ENCODE measurements at places on chromosomes 4 and X. TPM values are rescaled to one million over a fixed set of nuclear protein-coding genes. Genes with fewer than 3 reads are reported as not detected.

DNA sequence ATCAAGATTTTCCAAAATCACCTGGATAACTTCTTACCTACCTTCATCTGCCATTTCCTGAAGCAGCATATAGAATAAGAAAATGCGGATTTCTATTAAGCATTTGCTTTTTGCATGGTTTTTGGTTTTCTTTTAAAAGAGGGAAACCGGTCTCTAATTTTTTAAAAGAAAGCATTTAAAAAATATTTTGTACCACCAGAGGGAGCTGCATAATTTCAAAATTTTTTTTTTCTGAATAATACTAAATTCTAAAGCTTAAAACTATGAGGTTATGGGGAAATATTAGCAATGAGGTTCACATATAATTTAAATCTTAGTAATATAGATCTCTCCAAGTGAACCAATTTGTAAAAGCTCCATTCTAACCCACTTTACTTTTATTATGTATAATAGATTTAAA is 137.7 kb upstream of the TENT5D start:
- DNase-seq = no peak
- H3K36me3 ChIP-seq = no peaks in the 10 kb centered on the region
- H3K27ac ChIP-seq = no peak overlapping the region
- H3K27me3 ChIP-seq = no peaks in the 10 kb centered on the region

DNA sequence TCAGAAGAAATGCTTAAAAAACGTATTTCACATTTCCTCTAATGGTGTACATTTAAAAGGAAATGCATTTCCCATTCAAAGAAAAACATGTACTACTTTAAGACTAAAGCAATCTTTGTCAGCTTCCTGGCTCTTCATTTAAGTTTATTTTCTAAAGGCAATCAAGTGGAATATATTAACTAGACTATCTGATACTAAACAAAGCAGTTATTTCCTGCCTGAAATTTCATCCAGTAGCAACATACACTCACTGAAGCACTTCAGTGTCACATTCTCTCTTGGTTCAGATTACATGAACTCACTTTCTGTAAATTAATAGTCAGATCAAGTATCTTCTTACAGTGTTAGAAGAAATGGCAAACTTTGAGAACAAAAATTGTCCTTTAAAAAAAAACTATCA is 42.5 kb downstream of the LRBA start:
- H3K27ac ChIP-seq = no peak overlapping the region
- H3K4me1 ChIP-seq = no peaks in the 10 kb centered on the region
- H3K4me3 ChIP-seq = no peak overlapping the region
- H3K27me3 ChIP-seq = no peaks in the 10 kb centered on the region

- no peak for DNase-seq
- no peaks in the 10 kb centered on the region for H3K4me1 ChIP-seq
- H3K36me3 ChIP-seq = no peaks in the 10 kb centered on the region
- no peaks in the 10 kb centered on the region for H3K27me3 ChIP-seq
- no peak overlapping the region for H3K27ac ChIP-seq
Measured at GRCh38 chr4:48184882-48185281, 50.8 kb upstream of the TXK start.

DNA sequence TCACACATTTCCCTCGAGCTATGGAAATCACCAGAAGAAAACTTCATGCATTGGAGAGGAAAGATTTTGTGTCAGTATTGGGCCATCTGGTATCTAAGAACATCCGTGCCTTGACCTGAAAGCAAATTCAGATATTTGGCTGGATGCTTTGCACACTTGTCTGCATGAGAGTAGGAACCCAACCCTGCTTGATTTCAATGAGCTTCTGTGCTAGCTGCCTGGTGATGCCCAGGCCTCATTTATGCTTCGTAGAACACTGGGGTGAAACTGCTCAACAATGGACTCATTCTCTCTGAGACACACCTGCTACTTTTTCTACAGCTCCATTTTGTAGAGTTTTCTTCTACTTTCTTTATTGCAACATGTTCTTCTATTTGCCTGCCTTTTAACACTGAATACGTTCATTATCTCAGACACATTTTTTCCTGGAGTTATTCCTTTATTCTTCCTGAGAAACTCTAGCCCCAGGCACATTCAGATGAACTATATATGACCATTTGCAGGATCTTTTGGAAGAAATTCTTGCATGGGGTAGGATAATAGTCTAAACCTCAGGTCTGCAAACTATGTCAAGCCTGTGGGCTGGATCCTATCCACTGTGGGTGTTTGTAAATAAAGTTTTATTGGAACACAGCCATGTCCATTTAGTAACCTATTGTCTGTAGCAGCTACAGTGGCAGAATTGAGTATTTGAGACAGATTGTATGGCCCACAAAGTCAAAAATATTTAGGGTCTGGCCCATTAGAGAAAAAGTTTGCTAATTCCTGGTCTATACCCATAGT is 83.8 kb upstream of the CLCN4 start:
- H3K36me3 ChIP-seq = no peaks in the 10 kb centered on the region
- H3K4me3 ChIP-seq = no peak overlapping the region
- DNase-seq = no peak
- no peaks in the 10 kb centered on the region for H3K27me3 ChIP-seq
- H3K4me1 ChIP-seq = no peaks in the 10 kb centered on the region

DNA sequence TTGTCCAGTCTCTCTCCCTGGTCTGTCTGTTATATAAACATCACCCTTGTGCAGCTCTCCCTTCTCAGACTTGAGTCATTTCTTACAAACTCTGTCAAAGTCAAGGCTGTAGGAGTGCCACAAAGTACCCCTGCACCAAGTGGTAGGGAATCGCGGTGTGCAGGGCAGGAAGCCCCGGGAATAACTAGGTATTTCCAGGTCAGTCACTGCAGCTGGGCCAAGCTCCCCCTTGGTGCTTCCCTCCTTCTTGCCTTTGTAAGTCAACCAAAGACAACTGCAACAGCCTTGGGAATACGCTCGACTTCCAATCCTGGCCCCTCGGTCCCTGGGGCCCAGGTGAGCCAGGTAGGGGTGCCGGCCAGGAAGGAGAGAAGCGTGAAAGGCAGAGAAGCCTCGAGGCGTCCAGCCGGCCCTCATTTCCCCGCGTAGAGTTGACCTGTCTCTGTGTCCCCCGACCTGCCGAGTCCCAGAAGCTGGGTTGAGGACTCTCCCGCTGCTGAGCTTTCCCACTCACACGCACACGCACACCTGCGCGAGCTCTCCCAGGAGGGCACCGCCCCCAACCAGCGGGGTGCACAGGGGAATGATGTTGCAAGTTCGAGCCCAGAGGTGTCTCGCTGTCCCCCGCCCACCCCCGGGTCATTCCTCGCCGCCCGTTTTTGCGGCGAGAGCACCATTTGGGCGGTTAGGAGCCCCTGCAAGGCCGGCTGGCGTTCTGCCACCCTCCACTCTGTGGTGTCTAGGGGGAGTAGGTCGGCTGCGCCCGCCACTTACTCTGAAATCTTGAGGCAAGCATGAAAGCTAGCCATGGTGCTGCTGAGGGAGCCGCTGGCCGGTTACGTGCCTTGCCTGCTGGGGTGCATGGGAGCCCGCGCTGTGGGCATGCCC is 22.8 kb upstream of the KIAA1210 start:
- no peak overlapping the region for H3K4me3 ChIP-seq
- H3K27ac ChIP-seq = no peak overlapping the region
- no peaks in the 10 kb centered on the region for H3K27me3 ChIP-seq
- no peak for DNase-seq
- no peaks in the 10 kb centered on the region for H3K36me3 ChIP-seq
- no peaks in the 10 kb centered on the region for H3K4me1 ChIP-seq

DNA sequence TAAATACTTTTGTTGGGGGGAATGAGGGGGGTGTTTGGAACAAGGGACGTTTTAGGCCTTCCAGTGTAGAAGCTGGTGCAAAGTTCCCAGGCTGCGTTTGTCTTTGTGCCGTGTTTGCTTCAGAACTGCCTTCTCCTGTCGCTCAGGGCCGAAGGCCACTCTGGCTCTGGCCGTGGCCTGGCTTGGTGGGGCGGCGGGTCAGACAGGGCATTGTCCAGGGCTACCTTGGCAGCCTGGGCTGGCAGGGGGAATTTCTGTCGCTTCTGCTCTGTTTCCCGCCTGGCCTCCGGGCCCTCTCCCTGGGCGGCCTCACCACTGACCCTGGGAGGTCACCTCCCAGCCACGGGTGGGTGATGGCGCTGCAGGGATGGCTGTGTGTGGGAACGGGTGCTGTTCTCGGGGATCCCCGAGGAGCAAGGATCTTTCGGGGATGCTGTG is 140.0 kb downstream of the COL4A6 start:
- no peaks in the 10 kb centered on the region for H3K36me3 ChIP-seq
- DNase-seq = no peak
- no peak overlapping the region for H3K27ac ChIP-seq

DNA sequence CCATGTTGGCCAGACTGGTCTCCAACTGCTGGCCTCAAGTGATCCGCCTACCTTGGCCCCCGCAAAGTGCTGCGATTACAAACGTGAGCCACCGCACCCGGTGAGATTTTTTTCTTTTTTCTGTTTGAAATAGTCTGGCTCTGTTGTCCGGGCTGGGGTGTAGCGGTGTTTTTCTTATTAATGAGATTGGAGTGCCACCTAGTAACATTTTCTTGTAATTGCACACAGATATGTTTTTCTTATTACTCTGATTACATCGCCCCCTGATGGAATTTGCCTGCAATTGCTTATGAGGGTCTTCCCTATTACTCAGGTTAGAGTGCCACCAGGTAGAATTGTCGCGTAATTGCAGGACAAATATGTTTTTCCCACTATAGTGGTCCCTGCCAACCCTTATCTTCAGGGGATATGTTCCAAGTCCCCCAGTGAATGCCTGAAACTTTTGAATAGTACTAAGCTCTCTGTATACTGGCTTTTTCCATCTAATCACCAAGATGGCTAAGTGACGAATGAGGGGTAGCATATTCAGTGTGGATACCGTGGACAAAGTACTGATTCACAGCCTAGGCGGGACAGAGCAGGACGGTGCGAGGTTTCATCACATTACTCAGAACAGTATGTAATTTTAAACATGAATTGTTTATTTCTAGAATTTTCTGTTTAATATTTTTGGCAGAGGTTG is 8.6 kb upstream of the PDHA1 start:
- H3K27ac ChIP-seq = no peak overlapping the region
- H3K4me1 ChIP-seq = no peaks in the 10 kb centered on the region
- H3K27me3 ChIP-seq = no peaks in the 10 kb centered on the region
- H3K36me3 ChIP-seq = no peaks in the 10 kb centered on the region
- no peak overlapping the region for H3K4me3 ChIP-seq

- no peak overlapping the region for H3K27ac ChIP-seq
- no peaks in the 10 kb centered on the region for H3K36me3 ChIP-seq
- H3K4me3 ChIP-seq = no peak overlapping the region
- H3K27me3 ChIP-seq = no peaks in the 10 kb centered on the region
Measured at GRCh38 chrX:19089555-19090040, 32.7 kb downstream of the ADGRG2 start.

DNA sequence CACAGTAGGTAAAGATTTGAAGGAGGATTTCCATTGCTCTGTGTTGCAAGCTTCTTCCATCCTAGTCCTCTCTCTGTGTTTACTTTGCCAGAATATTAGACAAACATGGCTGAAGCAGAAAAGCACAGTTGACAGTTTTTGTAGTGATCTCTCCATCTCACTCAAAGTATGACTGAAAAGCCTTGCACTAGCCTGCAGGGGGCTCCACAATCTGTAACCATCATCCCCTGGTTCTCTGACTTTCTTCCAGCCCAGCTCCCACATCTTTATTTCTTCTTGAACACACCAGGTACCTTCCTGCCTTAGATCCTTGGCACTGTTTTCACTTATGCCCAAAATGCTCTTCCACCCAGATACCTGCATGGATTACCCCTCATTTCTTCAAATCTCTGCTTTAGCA is 34.1 kb upstream of the HHIP start:
- DNase-seq = no peak
- H3K4me3 ChIP-seq = no peak overlapping the region
- H3K4me1 ChIP-seq = no peaks in the 10 kb centered on the region
- H3K27me3 ChIP-seq = no peaks in the 10 kb centered on the region
- H3K36me3 ChIP-seq = no peaks in the 10 kb centered on the region
- no peak overlapping the region for H3K27ac ChIP-seq

GRCh38 chr4:55012363-55013230 is 112.8 kb downstream of the KDR start:
- H3K4me1 ChIP-seq = no peaks in the 10 kb centered on the region
- no peaks in the 10 kb centered on the region for H3K36me3 ChIP-seq
- DNase-seq = no peak
- H3K27ac ChIP-seq = no peak overlapping the region
- H3K4me3 ChIP-seq = no peak overlapping the region

DNA sequence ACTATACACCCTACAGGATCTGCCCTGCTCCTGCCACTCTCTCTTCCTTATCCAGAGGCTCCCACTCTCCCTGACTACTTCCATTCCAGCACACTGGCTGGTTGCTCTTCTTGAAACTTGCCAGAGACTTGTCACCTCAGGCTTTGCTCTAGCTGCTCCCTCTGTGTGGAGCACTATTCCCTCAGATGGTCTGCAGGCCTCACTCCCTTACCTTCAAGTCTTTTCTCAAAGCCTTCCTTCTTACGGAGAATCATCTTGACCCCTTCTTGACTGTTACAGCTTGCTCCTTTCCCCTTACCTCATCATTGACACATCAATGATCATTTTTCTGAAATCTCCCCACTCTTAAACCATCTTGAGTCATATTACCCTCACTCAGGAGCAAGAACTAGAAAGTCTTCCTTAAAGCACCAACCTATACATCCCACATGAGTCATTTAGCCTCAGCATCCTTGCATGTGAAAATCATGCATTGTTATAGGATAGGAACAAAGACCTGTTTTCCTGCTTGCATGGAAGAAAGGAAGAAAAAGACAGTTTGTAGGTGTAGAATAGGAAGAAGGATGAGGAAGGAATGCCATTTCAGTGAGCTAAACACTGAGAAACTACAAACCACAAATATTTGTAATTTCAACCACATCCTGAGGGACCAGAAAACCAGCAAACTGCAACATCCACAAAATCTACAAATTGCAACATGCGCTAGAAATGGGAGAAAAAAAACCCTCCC is 55.7 kb downstream of the ANTXR2 start:
- no peaks in the 10 kb centered on the region for H3K27me3 ChIP-seq
- no peak overlapping the region for H3K4me3 ChIP-seq
- H3K36me3 ChIP-seq = peaks cover 6% of the 10 kb centered on the region
- no peak for DNase-seq

GRCh38 chr4:159764343-159764952 is 661.6 kb downstream of the RAPGEF2 start:
- no peak overlapping the region for H3K27ac ChIP-seq
- no peaks in the 10 kb centered on the region for H3K4me1 ChIP-seq
- no peak overlapping the region for H3K4me3 ChIP-seq
- H3K36me3 ChIP-seq = no peaks in the 10 kb centered on the region
- H3K27me3 ChIP-seq = no peaks in the 10 kb centered on the region

- H3K27me3 ChIP-seq = no peaks in the 10 kb centered on the region
- H3K4me3 ChIP-seq = no peak overlapping the region
- no peaks in the 10 kb centered on the region for H3K4me1 ChIP-seq
- DNase-seq = no peak
- H3K36me3 ChIP-seq = no peaks in the 10 kb centered on the region
Measured at GRCh38 chr4:137635601-137636000, 103.3 kb upstream of the PCDH18 start.

Gene PUDP
- 17.6 TPM for total RNA-seq

Gene SLC6A14
- 0.73 TPM for total RNA-seq

Gene DCAF12L1
- 29.9 TPM for total RNA-seq

Gene OTC
- 0.34 TPM for total RNA-seq

Gene SLC9B1
- 9.3 TPM for total RNA-seq

Gene MORC4
- 20.4 TPM for total RNA-seq

Gene SLC34A2
- 1.2 TPM for total RNA-seq

Gene ANKRD37
- 19.0 TPM for total RNA-seq

Gene PRIMPOL
- total RNA-seq = 14.3 TPM
